Activated CD8-positive, alpha-beta memory T cell treated with anti-CD3 and anti-CD28 coated beads, Interleukin-2, amount 10 ng/mL, durations not matched to agents 7 days and 5 days (primary cell): ENCODE measurements at places on chromosomes 7 and 10.

- H3K4me3 ChIP-seq = no peak overlapping the region
- H3K27ac ChIP-seq = no peak overlapping the region
- peaks cover 10% of the 10 kb centered on the region for H3K36me3 ChIP-seq
These were observed 7.6 kb upstream of the LEP start for GRCh38 chr7:128233471-128233870.

DNA sequence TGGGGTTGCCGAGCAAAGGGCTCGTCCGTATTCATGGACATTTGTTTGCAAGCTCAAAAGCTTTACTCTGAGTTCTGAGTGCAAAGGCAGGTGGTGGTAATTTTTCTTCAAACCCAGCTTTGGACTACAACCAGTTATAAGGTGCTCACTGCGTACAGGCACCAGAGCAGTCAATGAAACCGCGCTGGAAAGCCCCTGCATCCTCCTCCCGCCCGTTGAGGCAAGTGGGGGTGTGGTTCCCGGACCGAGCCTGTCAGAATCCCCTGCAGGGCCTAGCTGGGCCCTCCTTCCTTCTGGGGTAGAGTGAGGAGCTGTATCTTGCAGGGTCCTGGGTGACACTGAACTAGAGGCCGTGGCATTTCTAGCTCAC, 22.3 kb downstream of the AMZ1 start:
- H3K27ac ChIP-seq = peak overlapping the region; percentile 81
- peaks cover 42% of the 10 kb centered on the region for H3K4me1 ChIP-seq
- no peaks in the 10 kb centered on the region for H3K36me3 ChIP-seq
- H3K27me3 ChIP-seq = peaks cover 31% of the 10 kb centered on the region
- DNase-seq = peak; percentile 83

DNA sequence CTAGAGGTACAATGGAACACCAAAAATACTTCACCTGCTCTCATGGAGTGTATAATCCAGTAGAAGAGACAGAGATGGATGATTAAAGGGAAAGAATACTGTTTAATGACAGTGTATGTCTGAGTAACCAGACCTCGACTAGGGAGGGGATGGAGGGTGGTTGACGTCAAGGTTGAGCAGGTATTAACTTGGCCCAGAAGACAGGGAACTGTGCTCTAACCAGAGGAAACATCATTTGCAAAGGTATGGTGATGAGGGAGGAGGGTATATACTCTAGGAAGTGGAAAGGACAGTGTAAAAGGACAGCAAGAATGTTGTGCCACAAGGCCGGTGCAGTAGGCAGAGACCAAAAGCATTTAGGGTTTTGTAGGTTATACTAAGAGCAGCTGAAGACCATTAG, 2.9 kb downstream of the MIOS start:
- H3K36me3 ChIP-seq = peaks cover 35% of the 10 kb centered on the region
- peak overlapping the region; percentile 87 for H3K27ac ChIP-seq
- no peaks in the 10 kb centered on the region for H3K27me3 ChIP-seq
- DNase-seq = no peak

DNA sequence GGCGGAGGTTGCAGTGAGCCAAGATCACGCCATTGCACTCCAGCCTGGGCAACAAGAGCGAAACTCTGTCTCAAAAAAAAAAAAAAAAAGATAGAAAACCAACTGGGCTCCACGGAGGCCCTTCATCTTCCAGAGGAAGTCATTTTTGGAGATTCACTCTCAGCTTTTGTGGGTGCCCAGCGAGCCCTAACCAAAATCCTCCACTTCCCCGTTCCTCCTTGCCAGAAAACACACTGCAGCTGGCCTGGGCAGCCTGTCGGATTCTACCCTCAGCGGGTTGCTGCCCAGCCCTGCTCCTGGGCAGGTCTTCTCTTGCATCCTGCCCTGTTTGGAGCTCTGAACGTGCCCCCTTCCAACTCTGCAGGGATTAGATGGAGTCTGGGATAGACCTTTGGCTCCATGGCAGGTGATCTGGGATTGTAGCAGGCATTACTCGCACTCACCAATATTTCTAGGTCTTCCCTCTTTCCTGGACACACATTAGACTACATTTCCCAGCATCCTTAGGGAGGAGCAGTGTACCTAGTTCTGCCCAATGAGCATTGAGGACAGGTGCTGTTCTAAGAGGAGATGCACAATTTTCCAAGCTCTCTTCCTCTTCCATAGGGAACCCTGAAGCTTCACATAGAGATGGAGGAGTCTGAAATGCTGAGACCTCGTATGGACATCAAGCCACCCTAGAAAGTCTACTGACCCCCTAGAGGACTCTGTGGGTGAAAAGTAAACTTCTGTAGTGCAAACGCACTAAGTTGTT, 4.6 kb downstream of the GRID2IP start:
- no peak overlapping the region for H3K4me3 ChIP-seq
- H3K4me1 ChIP-seq = no peaks in the 10 kb centered on the region
- no peaks in the 10 kb centered on the region for H3K36me3 ChIP-seq
- H3K27ac ChIP-seq = no peak overlapping the region

GRCh38 chr7:136067277-136067676, 90.1 kb upstream of the MTPN start:
- H3K27me3 ChIP-seq = no peaks in the 10 kb centered on the region
- no peak overlapping the region for H3K4me3 ChIP-seq
- peaks cover 3% of the 10 kb centered on the region for H3K36me3 ChIP-seq
- DNase-seq = no peak
- peaks cover 4% of the 10 kb centered on the region for H3K4me1 ChIP-seq
- H3K27ac ChIP-seq = no peak overlapping the region
